Renal pelvis (tissue), 12 donors: ENCODE measurements at places on chromosomes 7 and 10. TPM values are rescaled to one million over a fixed set of nuclear protein-coding genes. Genes with fewer than 3 reads are reported as not detected.

DNA sequence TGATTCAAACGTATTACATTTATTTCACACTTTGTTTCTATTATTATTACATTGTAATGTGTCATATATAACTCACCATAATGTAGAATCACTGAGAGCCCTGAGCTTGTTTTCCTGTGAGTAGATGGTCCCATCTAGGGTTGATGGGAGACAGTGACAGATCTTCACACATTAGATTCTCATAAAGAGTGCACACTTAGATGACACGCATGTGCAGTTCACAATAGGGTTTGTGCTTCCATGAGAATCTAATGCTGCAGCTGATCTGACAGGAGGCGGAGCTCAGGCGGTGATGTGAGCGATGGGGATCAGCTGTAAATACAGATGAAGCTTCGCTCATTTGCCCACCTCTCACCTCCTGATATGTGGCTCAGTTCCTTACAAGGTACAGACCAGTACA, 36.1 kb downstream of the BMPER start:
- no peak for DNase-seq

Gene PTF1A
- not detected for polyA plus RNA-seq

Gene VPS37D
- 18.9 TPM for polyA plus RNA-seq

- DNase-seq: no peak
Observed at GRCh38 chr10:132859084-132859855, 73.3 kb upstream of the NKX6-2 start.

Gene TEX36
- polyA plus RNA-seq: not detected

DNA sequence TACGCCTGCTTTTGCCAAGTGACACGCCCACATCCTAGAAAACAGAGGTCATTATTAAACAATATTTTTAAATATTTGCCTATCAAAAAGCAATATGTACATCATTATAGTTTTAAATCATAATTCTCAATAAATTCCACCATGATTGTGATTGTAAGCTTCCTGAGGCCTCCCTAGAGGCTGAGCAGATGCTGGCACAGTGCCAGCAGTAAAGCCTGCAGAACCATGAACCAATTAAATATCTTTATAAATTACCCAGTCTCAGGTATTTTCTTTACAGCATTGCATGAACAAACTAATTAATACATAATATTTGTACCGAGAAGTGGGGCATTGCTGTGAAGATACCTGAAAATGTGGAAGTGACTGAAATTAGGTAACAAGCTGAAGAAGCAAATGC, 174.7 kb upstream of the TMEM196 start:
- no peak for DNase-seq

GRCh38 chr7:44382459-44383265, 57.3 kb upstream of the CAMK2B start:
- no peak for DNase-seq

Gene HSPA12A
- 32.7 TPM for polyA plus RNA-seq

- no peak for DNase-seq
Observed at GRCh38 chr10:119344381-119344780, 137.0 kb downstream of the GRK5 start.

GRCh38 chr10:110805292-110805691, 66.4 kb upstream of the PDCD4 start:
- no peak for DNase-seq

DNA sequence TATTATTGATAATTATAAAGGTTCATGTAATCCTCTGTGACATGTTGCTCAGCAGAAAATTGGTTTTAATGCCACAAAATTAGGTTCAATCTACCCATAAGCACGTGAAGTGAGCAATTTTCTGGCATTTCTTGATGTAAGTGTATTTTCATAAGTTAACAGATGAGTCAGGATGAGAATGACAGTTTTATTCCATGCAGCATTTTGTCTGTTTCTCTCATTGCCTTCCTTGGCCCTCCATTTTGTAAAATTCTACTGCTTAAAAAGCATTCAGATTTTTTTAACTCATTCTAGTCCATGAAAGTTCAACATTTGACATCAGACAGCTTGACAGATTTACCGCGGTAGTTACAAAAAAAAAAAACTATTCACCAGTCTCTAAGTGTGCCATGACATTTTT, 4.0 kb upstream of the GFRA1 start:
- DNase-seq: no peak

- DNase-seq: no peak
Observed at GRCh38 chr7:77441046-77441445, 24.9 kb upstream of the GSAP start.

Gene WNT8B
- polyA plus RNA-seq: 0.69 TPM

DNA sequence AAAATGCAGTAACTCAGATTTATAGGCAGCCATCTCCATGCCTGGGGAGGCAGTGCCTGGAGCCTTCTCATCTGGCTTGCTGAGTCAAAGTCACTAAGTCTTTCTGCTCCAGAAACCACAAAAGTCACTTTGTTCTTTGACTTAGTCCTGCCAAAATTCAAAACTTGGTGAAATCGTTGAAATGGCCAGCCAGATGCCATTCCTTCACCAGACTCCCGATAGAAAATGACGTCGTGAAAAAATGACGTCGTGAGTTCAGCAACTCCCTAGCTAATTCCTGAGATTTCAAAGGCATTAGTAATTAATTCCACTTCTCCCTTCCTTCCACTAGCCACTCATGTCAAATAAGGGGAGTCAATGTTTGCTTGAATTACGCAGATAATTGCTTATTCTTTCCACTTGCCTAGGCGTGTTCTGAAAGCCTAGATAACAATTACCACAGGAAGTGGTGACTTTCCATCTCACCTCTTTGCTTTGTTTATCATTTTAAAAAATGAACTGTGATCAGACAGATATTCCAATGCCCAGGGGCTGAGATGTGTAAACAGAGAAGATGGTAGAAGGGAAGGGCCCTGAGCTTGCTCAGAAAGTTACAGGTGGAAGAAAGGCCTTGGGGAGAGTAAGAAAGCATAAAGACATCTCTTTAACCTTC, 48.5 kb upstream of the OSBPL3 start:
- peak; percentile 48 for DNase-seq

DNA sequence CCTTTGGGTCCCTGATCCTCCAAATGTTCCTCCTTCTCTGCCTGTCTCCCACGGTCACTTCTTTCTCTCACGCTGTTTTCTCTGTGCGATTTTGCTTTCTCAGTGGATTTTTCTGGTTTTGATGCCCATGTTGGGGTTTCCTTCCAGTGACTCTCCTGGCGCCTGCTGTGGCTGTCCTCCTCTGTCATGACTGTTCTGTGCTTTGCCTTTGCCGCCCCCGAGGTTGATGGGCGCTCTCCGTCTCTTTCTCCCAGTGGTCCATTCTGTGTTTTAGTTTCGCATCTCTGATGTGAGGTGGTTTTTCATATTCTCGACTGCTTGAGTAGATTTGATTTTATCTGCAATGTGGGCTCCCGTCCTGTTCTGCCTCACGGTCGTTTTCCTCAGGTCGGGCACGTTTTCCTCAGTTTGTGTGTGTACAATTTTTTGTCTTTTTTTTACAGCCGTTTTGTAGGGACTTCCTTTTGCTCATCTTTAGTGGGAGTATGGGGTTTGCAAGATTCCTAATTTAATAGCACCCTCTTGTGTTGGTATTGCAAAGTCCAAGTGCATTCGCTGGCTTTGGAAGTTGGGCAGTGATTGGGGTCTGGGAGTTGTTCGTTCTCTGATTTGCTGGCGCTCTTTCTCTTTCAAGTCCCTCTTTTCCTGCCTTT, 100.0 kb downstream of the INPP5A start:
- peak; percentile 70 for DNase-seq

DNA sequence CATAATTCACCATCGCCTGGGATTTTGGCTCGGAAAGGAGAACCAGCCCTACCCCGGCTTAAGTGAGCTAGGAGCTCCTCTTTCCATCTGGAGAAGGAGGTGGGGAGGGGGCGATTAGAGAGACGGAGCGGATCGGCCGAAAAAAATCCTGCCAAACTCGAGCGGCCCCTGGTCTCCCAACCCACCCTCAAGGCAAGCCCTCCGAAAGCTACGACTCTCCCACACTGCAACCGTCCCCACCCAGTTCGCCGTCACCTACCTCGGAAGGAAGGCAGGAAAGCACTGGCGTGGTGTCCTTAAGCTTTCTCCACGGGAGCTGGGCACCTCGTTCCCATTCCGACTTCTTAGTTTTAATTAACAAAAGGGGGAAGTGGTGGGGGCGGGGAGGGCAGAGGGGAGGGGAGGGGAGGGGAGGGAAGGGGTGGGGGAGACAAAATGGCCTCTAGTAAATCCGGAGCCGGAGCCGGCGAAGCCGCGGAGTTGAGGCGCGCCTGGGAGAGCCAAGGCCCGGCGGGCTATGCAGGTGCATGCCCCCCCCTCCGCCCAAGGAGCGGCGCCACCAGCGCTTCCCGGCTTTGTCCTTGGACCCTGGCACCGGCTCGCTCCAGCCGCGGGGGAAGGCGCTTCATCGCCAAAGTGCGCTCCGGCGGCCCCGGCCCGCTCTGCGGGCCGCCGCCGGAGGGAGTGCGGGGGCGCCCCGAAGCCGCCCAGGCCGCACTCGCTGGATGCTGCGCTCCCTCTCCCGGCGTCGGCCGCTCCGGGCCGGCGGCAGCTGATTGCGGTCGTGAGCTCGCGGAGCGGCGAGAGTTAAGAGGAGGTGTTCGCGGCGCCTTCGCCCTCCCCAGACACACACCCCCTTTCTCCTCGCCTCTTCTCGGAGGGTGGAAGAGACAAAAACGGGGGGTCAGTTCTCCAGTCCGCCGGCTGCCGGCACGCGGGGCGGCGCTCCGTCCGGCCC, at the start of gene LRRC4:
LRRC4 (minus strand) TSS at position 784 of the 958 bp plus-strand sequence. CDS start 797 bp downstream, outside the sequence.
- DNase-seq: no peak
